ENCODE measurements at places on chromosomes 5 and 9. TPM values are rescaled to one million over a fixed set of nuclear protein-coding genes. Genes with fewer than 3 reads are reported as not detected.
A peak's percentile ranks its signal among the peaks of the same experiment; 100 is the strongest.

GRCh38 chr9:110933350-110934001 lies 104.8 kb downstream of the LPAR1 start:
- H3K27me3 ChIP-seq: no peaks in the 10 kb centered on the region
- DNase-seq: no peak
- H3K4me1 ChIP-seq: no peaks in the 10 kb centered on the region
- no peak overlapping the region for H3K4me3 ChIP-seq
- H3K27ac ChIP-seq: no peak overlapping the region

GRCh38 chr5:176535664-176536131 lies 1.5 kb downstream of the RNF44 start:
- H3K27ac ChIP-seq: peak overlapping the region; percentile 94
- H3K27me3 ChIP-seq: peaks cover 15% of the 10 kb centered on the region
- peak overlapping the region; percentile 95 for H3K4me3 ChIP-seq
- H3K4me1 ChIP-seq: peaks cover 58% of the 10 kb centered on the region
- peaks cover 11% of the 10 kb centered on the region for H3K36me3 ChIP-seq

DNA sequence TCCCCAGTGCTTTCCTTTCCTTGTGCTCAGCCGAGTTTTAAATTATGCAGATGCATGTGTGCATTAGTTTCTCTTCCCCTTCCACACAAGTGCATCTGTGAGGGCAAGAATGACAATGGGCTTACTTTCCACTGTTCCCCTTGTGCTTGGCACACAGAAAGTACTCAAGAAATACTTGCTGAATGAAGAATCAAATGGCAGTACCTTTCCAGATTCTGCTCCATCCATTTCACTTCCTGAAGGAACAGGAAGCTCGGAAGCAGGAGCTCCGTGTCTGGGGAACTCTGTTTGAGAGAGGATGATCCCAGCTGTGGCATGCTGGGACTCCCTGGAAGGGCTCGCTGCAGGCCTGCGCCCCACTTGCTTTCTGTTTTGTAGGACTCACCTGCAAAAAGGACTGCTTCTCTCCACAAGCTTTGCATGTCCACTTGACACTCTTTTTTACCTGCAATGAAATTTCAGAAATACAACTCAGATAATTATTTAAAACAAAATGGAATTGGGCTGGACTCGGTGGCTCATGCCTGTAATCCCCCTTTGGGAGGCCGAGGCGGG lies 5.5 kb downstream of the MRNIP start:
- H3K36me3 ChIP-seq: peaks cover 22% of the 10 kb centered on the region
- H3K27ac ChIP-seq: no peak overlapping the region
- H3K4me1 ChIP-seq: peaks cover 10% of the 10 kb centered on the region
- DNase-seq: no peak
- H3K4me3 ChIP-seq: peak overlapping the region; percentile 0

Gene EGFLAM
- 29.6 TPM for total RNA-seq

- no peaks in the 10 kb centered on the region for H3K36me3 ChIP-seq
- no peak for DNase-seq
- H3K27me3 ChIP-seq: peaks cover 6% of the 10 kb centered on the region
Observed at GRCh38 chr9:89619424-89620138, 14.8 kb downstream of the GADD45G start.

DNA sequence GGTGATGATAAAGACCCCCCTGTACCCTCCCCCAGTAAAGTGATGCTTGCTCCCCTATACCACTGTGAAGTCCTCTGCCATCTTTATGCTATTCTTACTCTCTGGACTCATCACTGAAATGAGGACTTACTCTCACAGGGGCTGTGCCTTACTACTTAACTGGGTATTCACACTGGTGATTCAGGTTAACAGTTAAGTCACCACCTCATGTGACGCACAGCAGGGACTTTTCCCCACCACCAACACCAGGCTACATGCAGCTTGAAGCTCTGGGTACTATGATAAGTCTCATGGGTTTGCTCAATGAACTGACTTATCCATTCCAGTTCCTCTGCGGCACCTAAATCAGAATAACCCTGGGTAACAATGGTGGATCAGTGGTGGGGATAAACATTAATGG lies 163.7 kb downstream of the ELAVL2 start:
- no peak for DNase-seq
- no peak overlapping the region for H3K4me3 ChIP-seq
- no peaks in the 10 kb centered on the region for H3K36me3 ChIP-seq
- H3K27me3 ChIP-seq: peaks cover 4% of the 10 kb centered on the region

Gene ZNF618
- 35.0 TPM for total RNA-seq

DNA sequence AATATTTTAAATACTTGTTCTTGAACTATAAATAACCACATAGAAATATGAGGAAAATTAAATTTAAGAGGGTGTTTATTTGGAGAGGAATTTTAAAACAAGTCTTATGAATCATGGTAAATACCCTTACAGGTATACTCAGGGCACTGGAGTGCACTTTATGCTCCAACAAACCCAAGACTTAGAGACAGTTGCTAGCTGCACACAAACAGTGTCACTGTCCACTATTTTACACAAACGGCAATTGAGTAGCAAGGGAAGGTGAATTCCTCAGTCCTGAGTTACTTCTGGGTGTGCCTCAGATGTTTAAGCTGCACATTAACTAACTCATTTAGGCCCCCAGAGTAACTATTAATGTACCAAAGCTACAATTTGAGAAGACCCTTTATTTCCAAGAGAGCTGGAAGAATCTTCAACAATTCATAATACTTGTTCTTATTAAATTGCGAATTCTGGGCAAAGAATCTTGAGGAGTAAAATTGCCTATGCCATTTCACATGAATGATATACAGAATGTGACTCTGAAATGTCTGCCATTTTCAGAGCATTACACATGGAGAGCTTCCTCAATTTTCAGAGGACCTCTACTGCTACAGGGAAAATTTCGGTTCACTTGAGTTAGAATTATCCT lies 371.2 kb downstream of the PDE4D start:
- DNase-seq: no peak
- H3K36me3 ChIP-seq: no peaks in the 10 kb centered on the region
- H3K27me3 ChIP-seq: no peaks in the 10 kb centered on the region
- no peak overlapping the region for H3K4me3 ChIP-seq

GRCh38 chr5:3049261-3049660 lies 297.8 kb upstream of the IRX2 start:
- DNase-seq: no peak
- H3K4me1 ChIP-seq: no peaks in the 10 kb centered on the region
- H3K4me3 ChIP-seq: no peak overlapping the region

Gene LRRTM2
- not detected for total RNA-seq

Measured in endothelial cell (in vitro differentiated cells).